ENCODE measurements at places on chromosomes 13 and 19.

DNA sequence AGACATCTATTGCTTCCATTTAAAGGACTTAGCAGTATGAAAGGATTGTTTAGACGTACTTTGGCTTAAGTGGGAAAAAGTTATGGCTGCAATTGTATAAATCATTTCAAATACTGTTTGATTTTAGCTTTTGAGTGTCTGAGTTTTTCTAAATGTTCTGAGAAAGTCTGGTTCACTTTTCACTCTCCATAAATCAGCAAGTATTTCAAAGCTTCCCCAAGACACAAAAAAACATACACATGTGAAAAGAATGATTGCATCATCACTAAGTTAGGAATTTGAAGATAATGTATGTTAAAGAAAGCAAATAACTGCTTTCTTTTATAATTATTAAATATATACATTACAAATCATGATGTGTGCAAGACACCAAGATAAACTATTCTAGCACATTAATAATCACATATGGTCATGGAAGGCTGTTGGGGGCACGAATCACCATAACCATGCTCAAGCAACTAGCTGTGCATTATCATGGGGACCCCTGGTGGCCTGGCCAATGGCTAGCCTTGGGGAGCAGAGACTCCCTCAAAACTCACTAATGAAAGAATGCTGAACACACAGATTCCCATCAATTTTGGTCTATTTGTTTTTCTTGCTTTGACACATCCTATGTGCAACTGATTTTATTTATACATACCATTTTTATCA, 111.1 kb downstream of the MIPEP start:
- peak; percentile 72 for DNase-seq

- no peak for DNase-seq
Observed at GRCh38 chr13:32150239-32150638, 118.7 kb downstream of the FRY start.

GRCh38 chr13:106407338-106407737, 128.1 kb downstream of the EFNB2 start:
- no peak for DNase-seq

DNA sequence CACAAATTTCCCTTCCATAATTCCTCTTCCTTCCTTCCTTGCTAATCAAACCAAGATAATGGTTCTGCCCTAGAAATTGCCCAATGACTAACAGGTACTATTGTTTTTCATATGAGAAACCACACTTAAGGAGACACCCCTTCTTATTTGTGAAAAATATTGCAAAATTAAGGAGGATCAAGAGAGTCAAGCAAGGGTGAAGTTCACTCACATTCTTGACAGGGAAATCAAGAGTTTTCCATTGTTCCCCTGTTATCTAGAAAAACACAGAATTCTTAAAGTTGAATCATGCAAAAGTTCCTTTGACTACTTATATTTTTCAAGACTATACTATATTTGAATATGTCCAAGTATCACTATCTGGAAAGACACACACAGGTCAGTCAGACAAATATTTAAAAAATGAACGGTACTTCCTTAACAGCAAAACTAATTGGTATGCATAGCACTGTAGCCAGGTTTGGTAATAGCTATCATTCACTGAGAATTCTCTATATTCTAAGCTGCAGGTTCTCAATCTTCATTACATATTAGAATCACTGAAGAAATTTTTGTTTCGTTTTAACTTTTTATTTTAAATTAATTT, 897.2 kb downstream of the DIAPH3 start:
- DNase-seq: no peak

DNA sequence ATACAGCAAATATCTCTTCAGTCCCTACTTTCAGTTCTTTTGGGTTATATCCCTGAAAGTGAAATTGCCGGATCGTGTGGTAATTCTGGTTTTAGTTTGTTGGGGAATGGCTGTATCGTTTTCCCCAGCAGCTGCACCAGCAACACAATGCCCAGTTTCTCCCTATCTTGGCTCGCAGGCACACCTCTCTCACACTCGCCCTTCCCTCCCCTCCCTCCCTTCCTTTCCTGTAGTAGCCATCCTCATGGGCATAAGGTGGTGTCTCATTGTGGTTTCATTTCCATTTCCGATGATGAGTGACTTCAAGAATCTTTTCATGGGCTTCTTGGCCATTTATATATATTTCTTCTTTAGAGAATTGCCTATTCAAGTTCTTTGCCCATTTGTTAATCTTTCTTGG, 8.6 kb upstream of the GPR18 start:
- no peak for DNase-seq

- no peak for DNase-seq
Observed at GRCh38 chr13:99383946-99384345, 76.7 kb upstream of the GPR183 start.
